ENCODE measurements at places on chromosomes 7 and 10.

DNA sequence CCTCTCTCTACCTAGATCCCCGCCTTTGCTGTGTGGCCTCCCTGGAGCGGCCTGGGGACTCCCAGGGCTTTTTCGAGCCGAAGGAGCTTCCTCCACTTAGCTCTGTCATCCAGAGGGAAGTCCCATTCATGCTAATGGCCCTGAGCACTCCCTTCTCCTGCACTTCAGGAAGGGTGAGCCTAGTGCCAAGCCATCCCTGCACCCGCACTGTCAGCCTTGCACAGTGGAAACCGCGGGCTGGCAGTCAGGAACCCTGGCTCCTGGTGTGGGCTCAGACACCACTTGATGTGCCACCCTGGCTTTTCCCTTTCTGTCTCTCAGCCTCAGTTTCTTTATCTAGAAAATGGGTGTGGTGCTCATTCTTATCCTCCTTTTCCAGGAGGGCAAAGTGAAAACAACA lies 131.6 kb downstream of the ZMIZ1 start:
- no peak for DNase-seq

DNA sequence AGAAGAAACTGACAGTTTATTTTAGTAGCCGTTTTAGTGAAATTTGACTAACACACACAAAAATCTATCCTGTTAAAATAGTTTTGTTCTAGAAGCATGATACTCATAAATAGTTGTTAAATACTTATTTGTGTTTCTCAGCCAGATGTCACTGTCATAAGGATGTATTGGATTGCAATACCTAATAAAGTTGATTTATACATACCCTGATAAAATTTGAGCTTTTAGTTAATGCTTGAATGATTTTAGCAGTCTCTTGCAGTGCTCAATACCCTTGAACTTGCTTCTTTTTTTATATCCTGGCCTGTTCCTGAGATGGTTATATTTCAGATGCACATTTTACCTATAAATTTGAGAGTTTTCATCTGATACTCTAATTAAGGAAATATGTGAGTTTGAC lies 10.1 kb downstream of the ING3 start:
- DNase-seq: no peak

GRCh38 chr7:80997841-80998240 lies 79.0 kb upstream of the SEMA3C start:
- DNase-seq: no peak

DNA sequence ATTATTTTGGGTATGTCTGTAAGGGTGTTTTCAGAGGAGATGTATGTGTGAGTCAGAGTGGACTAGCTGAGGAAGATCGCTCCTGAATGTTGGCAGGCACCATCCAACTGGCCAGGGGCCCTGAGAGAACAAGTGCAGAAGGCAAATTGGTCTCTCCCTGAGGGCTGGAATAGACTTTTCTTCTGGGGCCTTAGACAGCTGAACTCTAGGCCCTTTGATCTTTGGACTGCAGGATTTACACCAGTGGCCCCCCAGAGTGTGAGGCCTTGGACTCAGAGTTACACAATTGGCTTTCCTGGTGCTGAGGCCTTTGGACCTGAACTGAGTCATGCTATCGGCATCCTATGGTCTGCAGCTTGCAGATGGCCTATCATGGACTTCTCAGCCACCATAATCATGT lies 217.2 kb downstream of the REEP3 start:
- no peak for DNase-seq

DNA sequence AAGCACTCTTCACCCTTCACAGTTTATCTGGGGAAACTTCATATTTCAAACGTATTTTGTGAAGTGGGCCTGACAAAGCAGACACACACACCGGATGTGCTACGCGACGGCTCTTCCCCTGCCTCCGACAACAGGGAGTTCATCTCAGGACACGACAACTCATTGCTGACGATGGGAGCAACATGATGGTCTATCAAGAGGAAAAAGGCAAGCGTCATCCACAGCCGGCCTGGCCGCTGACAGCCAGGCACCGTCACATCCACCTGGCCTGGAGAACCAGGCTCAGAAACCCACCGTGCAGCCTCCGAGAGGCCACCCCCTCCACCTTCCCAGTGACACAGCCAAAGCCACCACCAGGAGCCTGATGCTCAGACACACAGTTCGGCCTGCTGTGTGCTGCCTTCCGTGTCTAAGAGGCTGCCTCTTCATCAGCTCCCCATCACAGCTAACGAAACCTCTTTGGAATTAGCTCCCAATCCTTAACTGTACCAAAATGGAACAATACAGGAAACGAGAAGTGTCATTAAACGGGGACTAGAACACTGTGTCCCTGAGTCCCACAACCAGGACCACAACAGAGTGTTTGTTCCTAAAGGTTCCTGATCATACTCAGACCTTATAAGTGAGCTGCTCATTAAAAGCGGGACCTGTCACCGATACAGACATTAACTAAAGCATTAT lies 76.7 kb downstream of the SFMBT2 start:
- no peak for DNase-seq

Measured in CD4-positive, alpha-beta T cell treated with Interleukin-2 at 100 ng/mL for 4 hours (primary cell).